A549 (cell line): ENCODE measurements at places on chromosomes 11 and 22. TPM values are rescaled to one million over a fixed set of nuclear protein-coding genes. Genes with fewer than 3 reads are reported as not detected.

OR52N4 gene
- polyA plus RNA-seq = not detected in 3 replicates

- DNase-seq = no peak
Observed at GRCh38 chr11:64245401-64245796, 1.3 kb downstream of the PPP1R14B start.

- DNase-seq = no peak
Observed at GRCh38 chr22:28952857-28953256, 69.5 kb downstream of the ZNRF3 start.

DNA sequence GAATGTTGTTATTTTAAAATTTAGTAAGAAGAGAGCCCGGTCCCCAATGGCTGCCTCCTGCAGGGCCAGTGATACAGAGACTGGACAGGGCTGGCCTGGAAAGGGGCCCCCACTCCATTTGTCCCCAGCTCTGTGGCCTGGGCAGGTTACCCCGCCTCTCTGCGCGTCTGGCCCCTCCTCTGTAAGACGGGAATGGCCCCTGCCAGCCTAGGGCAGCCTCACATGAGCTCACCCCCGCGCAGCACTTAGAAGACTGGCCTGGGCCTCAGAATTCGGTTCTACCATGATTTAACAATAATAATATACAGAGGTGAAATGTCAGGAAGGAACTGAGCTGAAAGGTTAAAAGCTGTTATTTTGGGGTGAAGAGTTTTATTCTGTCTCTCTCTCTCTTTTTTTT lies 1.3 kb downstream of the APOBEC3G start:
- DNase-seq = no peak

- no peak for DNase-seq
Observed at GRCh38 chr11:8357891-8358566, 94.4 kb upstream of the LMO1 start.
